ENCODE measurements at places on chromosomes 11 and 22.

DNA sequence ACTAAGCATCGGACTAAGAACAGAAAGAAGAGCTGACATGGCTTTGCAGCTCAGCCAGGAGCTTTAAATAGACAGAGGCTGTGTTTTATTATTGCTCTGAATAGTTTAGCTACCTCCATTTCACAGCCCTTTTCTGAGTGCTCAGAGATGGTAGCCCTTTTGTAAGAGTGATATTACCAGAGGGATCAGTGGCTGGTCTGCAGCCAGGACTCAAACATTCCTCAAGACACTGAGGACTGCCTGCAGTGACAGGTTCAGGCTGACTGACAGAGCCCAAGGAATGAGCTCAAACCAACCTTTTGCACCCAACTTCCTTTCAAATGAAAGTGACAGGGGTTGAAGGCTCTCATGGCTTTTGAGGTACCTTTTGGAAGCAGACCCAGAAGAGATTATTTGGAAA is 189.0 kb downstream of the DDX10 start:
- DNase-seq = no peak
- no peaks in the 10 kb centered on the region for H3K4me1 ChIP-seq
- H3K36me3 ChIP-seq = peaks cover 4% of the 10 kb centered on the region
- H3K4me3 ChIP-seq = no peak overlapping the region
- no peaks in the 10 kb centered on the region for H3K27me3 ChIP-seq
- H3K27ac ChIP-seq = no peak overlapping the region

DNA sequence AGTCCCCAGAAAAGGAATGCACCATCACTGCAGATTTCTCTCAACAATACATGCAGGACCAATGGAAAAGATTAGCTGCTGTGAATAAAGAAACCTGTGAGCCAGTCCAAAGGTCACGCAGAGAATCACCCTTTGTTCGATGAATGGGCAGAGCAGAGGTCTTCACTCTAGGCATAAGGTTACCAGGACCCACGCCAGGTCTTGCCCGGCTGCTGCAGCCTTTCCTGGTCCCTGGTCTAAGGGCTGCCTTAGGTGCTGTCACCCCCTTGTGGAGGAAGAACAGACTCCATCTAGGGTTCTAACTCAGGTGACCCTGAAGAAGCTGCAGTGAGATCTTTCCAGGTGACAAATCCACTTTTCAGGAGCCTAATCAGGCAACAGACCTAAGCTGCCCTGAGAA is 29.0 kb upstream of the NAP1L4 start:
- no peak for DNase-seq
- no peak overlapping the region for H3K4me3 ChIP-seq
- H3K27ac ChIP-seq = no peak overlapping the region

DNA sequence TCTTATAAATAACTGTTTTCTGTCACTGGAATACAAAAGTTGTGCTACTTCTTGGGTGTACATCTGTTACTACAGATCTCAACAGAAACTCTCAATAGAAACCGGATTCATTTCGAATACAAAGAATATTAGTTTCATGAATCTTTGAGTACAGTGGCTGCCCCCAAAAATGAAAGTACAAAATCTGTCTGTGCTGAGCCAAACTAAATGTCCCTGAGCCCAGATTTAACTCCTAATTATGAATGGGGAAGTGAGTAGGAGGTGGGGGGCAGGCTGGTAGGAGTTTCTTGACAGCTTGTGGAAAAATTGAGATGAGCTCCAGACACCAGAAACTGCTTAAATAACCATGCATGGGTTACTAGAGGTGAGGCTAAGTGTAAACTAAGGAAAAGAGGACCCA is 41.6 kb downstream of the PITPNB start:
- H3K36me3 ChIP-seq = peaks cover 10% of the 10 kb centered on the region
- no peaks in the 10 kb centered on the region for H3K4me1 ChIP-seq
- no peaks in the 10 kb centered on the region for H3K27me3 ChIP-seq
- DNase-seq = no peak
- H3K4me3 ChIP-seq = no peak overlapping the region

- H3K4me3 ChIP-seq = no peak overlapping the region
- DNase-seq = no peak
- H3K27me3 ChIP-seq = no peaks in the 10 kb centered on the region
- H3K27ac ChIP-seq = no peak overlapping the region
Measured at GRCh38 chr11:1821562-1821961, 13.2 kb upstream of the SYT8 start.

- no peaks in the 10 kb centered on the region for H3K36me3 ChIP-seq
- H3K27me3 ChIP-seq = no peaks in the 10 kb centered on the region
- no peaks in the 10 kb centered on the region for H3K4me1 ChIP-seq
Measured at GRCh38 chr11:72652873-72653630, 21.2 kb downstream of the PDE2A start.

- no peak overlapping the region for H3K27ac ChIP-seq
- H3K27me3 ChIP-seq = no peaks in the 10 kb centered on the region
- no peaks in the 10 kb centered on the region for H3K4me1 ChIP-seq
- no peak for DNase-seq
- no peaks in the 10 kb centered on the region for H3K36me3 ChIP-seq
- H3K4me3 ChIP-seq = no peak overlapping the region
Measured at GRCh38 chr22:47115921-47116320, 353.5 kb downstream of the TBC1D22A start.
